RKO (cell line): ENCODE measurements at places on chromosomes 16 and 17.

DNA sequence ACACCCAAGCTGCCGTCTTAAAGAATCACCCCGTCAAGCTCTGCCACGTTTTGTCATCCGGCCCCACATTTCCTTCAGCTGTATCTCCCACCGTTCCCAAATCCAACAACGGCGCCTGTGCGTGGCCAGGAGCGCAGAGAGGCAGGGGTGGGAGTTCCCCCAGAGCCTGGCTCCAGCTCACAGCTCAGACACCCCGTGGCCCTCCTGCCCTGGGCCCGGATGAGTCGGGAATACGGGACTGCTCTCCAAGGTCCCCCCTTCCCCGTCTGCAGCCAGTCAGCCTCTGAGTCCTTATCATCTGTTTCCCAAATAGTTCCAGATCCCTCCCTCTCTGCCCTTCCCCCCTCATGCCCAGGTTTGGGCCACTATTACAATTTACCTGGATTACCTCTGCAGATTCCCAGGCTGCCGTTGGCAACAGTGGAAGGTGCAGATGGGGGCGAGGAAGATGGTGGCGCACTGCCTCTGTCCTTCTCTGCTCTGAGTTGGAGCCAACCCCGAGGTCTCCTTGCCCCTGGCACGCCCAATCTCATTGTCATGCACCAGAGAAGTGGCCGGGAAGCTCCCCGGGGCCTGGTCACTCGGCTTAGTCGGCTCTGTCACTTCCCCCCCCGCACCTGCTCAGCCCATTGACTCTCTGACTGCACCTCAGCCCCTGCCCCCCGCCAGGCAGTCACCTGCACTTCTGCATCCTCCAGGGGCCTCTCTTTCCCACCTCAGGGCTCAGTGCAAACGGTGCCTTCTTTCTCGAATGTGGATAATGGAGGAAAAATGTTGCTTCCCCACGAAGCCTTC, 18.3 kb upstream of the RPTOR start:
- no peak for DNase-seq

- DNase-seq, result no peak
These were observed 338.8 kb downstream of the SEC14L1 start for GRCh38 chr17:77479372-77480198.

DNA sequence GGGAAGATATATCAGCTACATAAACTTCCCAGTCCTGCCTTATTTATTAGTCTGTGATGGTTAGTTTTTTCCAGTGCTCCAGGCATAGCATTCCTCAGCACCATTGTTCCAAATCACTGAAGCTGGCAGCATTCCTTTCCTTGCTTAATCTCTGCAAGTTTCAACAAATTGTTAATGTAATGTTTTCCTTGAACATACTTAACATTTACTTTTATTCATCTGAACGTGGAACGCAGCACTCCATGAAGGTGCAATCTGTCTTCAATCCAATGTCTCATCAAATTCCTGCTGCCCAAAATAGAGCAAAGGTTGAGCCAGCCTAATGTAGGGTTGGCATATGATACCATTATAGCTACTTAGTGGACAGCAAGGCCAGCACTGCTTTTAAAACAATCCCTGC, 441.1 kb upstream of the RBFOX1 start:
- DNase-seq, result no peak

DNA sequence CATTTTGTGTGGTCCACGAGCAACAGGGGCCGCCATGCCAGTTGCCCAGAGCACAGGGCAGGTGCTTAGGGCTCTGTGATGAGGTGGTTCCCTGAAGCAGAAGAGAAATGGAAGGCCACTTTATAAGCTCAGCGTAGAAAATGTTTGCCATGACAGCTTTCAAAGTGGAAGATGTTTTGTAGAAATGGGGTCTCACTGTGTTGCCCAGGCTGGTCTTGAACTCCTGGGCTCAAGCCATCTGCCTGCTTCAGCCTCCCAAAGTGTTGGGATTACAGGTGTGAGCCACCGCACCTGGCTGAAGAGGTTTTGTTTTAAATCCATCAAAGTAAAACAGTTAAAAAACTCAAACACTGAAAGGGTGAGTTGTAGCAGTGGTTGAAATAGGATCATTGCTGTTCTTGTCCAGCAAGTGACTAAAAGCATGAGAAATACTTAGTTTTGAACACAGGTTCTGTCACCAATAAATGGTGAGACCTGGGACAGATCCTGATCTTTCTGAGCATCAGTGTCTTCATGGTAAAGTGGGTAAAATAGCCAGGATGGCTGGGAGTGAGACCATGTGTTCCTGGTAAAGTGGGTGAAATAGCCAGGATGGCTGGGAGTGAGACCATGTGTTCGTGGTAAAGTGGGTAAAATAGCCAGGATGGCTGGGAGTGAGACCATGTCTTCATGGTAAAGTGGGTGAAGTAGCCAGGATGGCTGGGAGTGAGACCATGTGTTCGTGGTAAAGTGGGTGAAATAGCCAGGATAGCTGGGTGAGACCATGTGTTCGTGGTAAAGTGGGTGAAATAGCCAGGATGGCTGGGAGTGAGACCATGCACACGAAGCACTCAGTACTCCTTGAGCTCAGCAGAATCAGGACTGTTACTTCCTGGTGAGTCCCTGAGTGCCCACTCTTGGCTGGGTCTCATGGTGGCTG, 46.0 kb downstream of the BANP start:
- no peak for DNase-seq

- DNase-seq, result peak; percentile 38
These were observed 1.1 kb upstream of the TRPV3 start for GRCh38 chr17:3558603-3559269.

- no peak for DNase-seq
These were observed 341.4 kb downstream of the UTP18 start for GRCh38 chr17:51601622-51602261.

DNA sequence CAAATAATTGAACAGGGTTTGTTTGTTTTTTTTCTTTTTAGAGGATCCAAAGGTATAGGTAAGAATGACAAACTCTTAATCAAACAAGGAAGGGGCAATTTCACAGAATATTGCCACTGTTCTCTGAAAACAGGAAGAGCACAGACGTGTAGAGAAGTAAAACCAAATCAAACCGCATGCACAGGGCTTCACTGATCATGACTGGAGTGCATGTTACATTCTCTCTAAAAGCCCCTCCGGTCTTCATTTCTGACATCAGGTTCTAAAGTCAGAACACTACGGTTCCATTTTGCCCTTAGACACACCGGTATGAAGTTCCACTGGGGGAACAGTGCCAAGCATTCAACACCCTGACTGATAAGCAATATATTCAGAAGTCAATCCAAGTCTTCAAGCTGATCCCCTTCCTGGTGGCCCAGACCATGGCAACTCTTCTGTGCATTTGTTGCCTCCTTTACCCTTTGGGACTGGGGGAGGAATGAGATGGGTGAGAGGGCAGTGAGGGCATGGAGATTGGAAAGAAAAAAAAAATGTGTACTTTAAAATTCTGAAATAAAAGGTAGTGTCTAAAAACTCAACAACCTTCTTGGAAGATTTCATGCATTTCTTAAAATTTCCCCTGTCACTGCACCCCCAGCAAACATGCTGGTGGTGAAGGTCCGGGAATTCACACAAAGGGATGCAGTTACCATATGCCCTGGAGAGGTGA, 1.4 kb downstream of the MMD start:
- DNase-seq, result no peak

DNA sequence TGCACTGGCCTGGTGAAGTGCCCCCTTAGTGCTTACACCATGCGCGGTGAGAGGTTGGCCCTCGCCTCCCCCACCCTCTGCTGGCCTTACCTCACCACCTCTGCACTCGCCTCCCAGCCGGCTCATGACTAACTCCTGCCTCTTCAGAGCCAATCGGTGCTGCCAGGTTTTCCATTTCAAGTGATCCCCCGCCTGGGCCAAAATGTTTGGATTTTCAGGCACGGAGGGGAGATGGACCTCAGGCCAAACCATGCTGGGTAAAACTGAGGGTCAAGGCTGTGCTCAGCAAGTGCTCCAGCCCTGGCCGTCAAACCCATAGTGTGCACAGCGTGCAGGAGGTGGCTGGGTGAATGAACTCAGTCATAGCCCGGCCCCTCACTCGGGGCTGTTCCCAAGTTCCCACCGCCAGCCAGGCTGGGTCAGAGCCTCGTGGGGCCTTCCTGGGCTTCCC, 175.4 kb downstream of the SEC14L1 start:
- DNase-seq, result no peak

GRCh38 chr16:65070831-65071432, 50.9 kb downstream of the CDH11 start:
- peak; percentile 81 for DNase-seq

- DNase-seq, result no peak
These were observed 492.2 kb downstream of the KCNJ2 start for GRCh38 chr17:70661342-70662222.
